ENCODE measurements at places on chromosomes 3 and 15.

- DNase-seq: no peak
Measured at GRCh38 chr3:178233371-178234071, 302.7 kb upstream of the KCNMB2 start.

DNA sequence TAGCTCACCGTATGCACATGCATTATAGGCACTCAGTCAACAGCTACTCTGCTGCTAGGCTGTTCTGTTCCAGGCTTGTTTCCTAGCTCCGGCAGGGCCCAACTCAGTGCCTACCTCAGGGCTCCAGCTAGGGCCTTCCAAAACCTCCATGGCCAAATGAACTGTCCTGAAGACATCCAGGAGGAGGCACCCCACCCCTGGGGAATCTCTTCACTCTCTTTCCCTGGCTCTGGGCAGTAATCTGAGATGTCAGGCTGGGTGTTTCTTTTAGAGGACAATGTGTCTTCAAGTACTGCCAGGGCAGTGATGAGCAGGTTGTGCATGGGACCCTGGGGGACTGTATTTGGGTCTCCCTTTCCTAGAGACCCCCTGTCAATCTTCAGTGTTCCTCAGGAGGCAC is 38.3 kb upstream of the TPM1 start:
- DNase-seq: no peak

GRCh38 chr3:181369637-181370036 is 342.1 kb upstream of the SOX2 start:
- DNase-seq: no peak

GRCh38 chr3:14810801-14811661 is 7.7 kb upstream of the FGD5 start:
- no peak for DNase-seq

DNA sequence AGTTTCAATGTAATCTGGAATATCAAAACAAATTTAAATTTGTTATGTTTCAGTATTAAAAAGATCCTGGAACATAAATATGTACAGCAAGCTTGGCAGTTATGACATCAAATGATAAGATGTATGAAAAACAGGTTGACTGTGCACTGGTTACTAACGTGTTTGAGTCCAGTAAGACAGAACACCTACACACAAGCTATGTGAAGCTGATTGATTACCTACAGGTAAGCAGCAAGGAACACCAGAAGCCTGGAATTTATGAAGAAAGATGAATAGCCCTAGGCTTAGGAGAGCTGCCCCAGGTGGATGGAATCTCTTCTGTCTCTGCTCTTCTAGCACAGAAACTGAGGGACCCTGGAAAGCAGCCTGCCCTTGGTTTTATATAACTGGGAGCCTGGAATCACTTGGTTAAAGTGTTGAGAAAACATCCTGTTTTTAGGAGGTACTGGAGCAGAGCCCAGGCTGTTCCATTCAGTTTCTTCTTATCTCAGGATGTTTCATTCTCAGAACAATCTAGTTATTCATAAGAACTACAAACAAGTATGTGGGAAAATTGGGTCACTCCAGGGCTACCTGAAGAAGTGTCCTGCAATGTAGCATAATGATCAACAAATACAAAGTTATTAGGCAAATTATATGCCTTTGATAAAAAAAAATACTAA is 36.3 kb downstream of the SLITRK3 start:
- no peak for DNase-seq

Data from stimulated activated CD4-positive, alpha-beta T cell treated with anti-CD3 and anti-CD28 coated beads, Interleukin-12 subunit alpha, Interleukin-12 subunit beta, amount 100 ng/mL, for 48 hours (primary cell).